ENCODE measurements at places on chromosomes 13 and 19.
A peak's percentile ranks its signal among the peaks of the same experiment; 100 is the strongest.

- DNase-seq, result no peak
Measured at GRCh38 chr13:87872813-87873212, 201.6 kb downstream of the SLITRK5 start.

- DNase-seq, result no peak
Measured at GRCh38 chr19:558770-559439, 13.5 kb upstream of the BSG start.

- DNase-seq, result no peak
Measured at GRCh38 chr19:33953592-33953991, 156.9 kb downstream of the KCTD15 start.

GRCh38 chr19:8367327-8368001, 3.5 kb downstream of the ANGPTL4 start:
- no peak for DNase-seq

DNA sequence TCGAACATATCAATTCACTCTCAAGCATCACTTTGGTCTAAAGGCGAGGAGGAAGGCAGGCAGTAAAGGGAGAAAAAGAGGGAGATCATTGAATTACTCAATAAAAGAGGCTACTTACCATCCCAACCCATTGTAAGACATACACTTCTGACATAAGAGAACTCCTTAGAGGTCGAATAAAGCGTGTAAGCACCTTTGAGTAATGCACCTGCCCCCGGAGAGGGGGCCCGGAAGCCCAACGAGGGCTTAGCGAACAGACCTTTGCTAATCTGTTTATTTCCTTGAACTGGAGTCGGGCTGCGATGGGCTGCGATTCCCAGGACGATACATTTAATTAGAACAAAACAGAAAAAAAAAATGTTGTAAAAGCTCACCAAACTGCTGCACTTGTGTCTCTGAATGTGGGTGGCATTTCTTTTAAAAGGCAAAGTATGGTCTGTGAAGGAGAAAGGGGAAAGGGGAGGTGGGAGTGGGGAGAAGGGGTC, 3.0 kb downstream of the ZC3H4 start:
- no peak for DNase-seq

DNA sequence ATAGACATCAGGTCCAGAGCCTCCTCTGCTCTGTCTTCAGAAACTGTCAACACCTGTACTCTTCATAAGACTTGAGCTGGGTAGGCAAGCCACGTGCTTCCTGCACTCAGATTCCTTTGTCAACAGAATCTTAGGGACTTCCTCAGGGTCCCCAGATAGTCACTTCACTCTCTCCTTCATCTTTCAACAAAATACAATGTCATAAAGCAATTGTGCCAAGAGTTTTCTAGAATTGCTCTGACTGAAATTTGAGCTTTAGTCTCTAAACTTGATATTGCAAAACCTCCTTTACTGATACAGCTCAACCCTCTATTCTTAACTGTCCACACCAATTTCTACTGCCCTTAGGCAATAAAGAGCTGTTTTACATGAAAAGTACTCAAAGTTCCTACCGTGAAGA, 179.9 kb downstream of the IRS2 start:
- DNase-seq, result no peak

- no peak for DNase-seq
Measured at GRCh38 chr19:5333581-5334365, 6.8 kb downstream of the PTPRS start.

DNA sequence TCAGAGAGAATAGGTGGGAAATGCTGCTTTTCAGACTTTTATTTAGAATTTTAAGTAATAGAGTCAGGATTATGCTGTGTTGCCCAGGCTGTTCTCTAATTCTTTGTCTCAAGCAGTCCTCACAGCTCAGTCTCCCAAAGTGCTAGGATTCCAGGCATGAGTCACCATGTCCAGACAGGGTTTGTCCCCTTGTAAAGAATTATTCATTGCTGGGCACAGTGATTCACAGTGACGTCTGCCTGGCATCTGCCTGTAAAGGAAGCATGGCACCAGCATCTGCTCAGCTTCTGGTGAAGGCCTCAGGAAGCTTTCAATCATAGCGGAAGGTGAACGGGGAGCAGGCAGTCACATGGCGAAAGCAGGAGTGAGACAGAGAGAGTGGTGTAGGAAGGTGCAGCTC, 17.7 kb downstream of the ZNF763 start:
- DNase-seq, result no peak

DNA sequence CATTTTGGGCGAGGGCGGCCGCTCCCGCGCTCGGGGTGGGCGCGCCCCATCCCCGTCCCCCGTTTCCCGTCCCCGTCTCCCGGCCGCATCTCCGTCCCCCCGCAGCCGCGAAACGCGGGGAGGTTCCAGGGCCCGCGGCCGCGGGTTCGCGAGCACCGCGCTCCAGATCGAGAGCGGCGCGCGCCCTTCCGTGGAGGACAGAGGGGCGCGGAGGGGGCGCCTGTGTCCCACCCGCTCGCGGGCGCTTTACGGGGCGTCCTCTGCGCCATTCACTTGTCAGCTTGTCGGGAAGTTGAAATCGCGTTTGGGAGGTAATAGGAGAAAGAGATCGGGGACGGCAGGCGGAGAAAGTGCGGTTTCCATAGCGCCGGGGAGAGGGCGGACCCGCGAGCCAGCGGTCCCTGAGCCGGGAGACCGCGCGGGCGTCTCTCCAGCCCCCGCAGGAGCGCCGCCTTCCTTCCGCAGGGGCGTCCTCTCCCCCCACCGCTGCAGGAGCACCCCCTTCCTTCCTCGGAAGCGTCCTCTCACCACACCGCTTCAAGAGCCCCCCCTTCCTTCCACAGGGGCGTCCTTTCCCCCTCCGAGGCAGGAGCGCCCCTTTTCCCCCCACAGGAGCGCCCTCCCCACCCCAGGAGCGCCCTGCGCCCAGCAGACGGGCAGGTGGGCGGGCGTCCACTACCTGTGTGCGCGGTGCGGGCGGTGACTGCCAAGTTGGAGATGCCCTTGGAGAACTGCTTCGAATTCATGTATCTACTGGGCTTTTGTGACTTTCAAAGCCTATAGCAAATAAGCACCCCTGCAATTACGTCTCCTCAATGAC, 962 bp upstream of the IRS2 start:
- no peak for DNase-seq

GRCh38 chr19:46868025-46868802, 7.4 kb downstream of the ARHGAP35 start:
- no peak for DNase-seq

GRCh38 chr13:46797501-46798237, 708 bp upstream of the ESD start:
- no peak for DNase-seq

DNA sequence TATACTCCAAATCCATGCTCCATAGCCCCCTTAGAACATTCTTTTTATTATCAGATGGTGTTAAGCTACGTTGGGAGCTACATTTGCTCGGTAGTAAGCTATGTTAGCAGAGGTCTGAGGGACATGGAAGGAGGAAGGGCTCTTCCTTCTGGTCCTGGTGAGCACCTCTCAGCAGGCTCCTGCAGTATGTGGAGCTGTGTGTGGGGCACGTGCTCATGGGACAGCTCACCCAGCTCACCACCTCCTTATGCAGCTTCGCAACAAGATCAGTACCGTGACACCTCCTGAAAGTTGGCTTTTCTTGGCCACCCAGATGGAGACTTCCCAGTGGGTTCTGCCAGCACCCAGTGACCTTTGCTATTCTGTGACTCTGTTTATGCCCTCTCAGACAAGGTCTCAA, 400.5 kb upstream of the SLC10A2 start:
- no peak for DNase-seq

- DNase-seq, result no peak
Measured at GRCh38 chr13:85521657-85522056, 277.6 kb downstream of the SLITRK6 start.

- DNase-seq, result peak; percentile 14
Measured at GRCh38 chr13:30466358-30466714, 600 bp upstream of the HMGB1 start.

DNA sequence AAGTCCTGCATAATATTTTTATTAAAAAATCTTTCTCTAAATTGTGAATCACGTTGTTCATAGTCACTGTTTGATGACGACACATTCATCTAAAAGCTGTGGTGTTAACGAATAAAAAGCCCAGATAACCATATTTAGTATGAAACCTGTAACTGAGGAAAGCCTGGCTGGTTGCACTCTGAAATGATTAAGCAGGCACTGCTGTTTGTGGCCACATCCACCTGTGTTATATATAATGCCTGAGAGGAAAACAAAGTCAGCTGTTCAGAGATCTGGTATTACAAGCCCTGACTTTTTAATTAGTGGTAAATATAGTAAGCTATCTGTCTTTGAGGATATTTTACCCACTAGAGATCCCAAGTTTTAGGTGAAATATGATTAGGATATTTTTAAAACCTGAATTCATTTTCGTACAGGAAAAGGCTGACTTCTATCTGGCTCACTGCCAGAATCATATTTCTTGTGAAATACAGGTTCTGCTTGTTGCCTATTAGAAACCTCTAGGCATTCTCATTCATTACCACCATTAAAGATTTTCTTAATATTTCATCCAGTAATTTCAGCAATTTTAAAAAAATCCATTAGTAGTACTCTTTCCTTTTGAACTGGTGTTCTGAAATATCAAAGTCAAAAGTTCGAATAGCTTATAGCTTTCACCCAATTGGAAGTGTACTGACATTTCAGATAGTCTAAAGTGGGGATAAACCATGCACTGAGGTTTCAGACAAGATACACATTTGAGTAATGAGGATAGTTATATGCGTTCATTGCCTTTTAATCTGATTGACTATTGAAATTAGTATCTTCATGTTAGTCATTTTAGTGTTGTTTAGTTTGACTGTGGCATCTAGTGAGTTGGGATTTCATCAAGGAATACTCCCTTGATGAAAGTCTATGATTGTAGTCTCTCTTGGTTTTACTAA, 79.7 kb downstream of the LMO7 start:
- no peak for DNase-seq

DNA sequence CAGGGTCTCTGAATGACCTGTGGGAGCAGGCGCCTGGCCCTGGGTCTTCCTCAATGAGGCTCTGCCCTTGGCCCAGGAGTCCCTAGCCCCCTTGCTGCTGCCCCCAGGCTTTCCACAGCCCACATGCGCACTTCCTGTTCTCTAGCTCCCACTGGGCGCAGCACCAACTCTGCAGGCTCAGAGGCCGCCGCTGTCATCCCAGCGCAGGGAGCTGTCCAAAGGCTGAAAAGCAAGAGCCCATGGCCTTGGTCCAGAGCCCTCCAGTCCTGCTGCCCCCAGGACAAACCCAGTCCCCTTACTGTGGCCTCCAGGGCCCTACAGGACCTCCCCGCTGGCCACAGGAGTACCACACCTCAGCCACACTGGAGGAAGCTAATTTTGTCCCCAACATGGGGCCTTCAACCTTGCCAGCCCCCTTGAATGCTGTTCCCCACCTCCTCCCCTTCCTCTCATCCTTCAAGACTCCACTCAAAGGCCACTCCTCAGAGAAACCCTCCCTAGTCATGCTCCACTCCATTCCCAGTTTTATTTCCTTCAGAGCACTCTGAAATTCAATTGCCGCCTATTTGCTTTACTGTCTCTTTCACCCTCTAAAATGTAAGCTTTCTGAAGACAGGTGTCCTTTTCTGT, 8.0 kb upstream of the POU2F2 start:
- DNase-seq, result no peak

DNA sequence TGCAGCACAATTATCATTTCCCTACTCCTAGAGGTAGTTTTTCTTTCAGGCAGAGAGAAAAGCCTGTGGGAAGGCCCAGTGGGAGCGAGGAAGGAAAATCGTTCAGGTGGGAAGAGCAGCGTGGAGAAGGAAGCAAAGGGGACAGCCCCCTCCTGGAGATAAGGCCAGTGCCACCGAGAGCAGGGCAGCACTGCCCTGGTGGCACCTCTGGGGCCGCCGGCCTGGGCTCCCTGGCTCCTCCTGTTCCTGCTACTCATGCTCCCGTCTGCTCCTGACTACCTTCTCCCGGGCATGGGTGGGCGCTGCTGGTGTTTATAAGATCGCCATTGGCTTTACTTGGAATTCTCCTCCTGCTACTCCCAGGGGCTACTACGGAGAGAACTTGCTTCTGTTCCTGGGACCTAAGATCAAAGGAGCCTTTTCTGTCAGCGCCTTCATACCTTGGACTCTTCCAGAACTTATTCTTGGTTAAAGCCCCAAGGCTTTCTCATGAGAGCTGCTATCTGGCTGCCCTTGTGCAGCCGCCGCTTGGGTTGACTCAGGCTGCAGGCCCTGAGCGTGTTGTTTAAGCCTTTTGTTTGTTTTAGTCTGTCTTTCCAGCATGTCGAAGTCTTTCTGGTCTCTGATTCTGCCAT, 3.7 kb upstream of the FLT1 start:
- DNase-seq, result no peak
